ENCODE measurements at places on chromosomes 1 and 21. TPM values are rescaled to one million over a fixed set of nuclear protein-coding genes. Genes with fewer than 3 reads are reported as not detected.

CD5L gene
- not detected for total RNA-seq

MCOLN3 gene
- 10.8 TPM for total RNA-seq

AMY2B gene
- 50.1 TPM for total RNA-seq

- DNase-seq, result no peak
Observed at GRCh38 chr1:116112388-116113140, 1.4 kb downstream of the MAB21L3 start.

- DNase-seq, result no peak
Observed at GRCh38 chr1:27368869-27369582, 2.3 kb upstream of the MAP3K6 start.

CD160 gene
- total RNA-seq, result not detected

GRCh38 chr1:40708750-40709099, 17.2 kb downstream of the NFYC start:
- no peak for DNase-seq

DNA sequence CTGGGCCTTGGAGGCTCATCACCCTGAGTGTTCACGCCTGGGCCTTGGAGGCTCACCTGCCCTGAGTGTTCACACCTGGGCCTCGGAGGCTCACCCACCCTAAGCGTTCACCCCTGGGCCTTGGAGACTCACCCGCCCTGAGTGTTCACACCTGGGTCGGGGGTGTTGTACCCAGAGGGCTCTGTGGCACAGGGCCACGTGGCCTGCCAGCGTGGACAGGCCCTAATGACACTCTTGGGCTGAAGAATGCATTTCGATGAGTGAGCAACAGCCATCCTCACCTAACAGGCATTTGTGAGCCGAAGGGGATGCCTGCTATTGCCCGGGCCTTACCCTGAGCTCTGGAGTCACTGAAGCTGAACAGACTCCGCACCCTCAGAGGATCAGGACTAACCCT, 17.5 kb downstream of the SLC19A1 start:
- peak; percentile 46 for DNase-seq

GRCh38 chr1:152824964-152825363, 2.3 kb upstream of the LCE1A start:
- no peak for DNase-seq

DNA sequence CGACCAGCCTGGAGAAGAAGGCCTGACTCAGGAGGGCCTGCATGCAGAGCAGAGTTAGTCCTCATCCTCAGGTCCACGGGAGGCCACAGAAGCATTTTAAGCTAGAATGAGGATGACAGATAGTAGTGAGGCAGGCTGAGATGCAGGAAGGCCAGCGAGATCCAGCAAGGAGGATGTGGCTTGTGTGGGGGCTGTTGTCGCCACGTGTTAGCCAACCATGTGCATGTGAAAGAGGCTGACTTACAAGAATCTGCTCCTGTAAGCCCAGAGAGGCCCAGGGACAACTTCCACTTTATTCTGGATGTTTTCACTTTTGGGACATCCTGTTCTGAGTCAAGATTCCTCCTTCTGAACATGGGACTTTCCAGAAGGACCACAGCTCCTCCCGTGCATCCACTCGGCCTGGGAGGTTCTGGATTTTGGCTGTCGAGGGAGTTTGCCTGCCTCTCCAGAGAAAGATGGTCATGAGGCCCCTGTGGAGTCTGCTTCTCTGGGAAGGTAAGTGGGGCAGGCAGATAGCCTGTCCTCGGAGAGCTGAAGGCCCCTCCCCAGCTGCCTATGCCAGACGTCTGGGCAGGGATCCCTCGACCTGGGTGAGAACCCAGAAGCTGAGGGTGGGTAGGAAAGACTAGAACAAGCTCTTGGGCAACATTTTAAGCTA, at the start of gene SLAMF8:
SLAMF8 (plus strand) TSS at position 433 of the 661 bp plus-strand sequence; CDS start at position 459, 26 bp downstream.
- no peak for DNase-seq

GRCh38 chr1:215992620-215993019, 425.5 kb downstream of the KCTD3 start:
- no peak for DNase-seq

DNA sequence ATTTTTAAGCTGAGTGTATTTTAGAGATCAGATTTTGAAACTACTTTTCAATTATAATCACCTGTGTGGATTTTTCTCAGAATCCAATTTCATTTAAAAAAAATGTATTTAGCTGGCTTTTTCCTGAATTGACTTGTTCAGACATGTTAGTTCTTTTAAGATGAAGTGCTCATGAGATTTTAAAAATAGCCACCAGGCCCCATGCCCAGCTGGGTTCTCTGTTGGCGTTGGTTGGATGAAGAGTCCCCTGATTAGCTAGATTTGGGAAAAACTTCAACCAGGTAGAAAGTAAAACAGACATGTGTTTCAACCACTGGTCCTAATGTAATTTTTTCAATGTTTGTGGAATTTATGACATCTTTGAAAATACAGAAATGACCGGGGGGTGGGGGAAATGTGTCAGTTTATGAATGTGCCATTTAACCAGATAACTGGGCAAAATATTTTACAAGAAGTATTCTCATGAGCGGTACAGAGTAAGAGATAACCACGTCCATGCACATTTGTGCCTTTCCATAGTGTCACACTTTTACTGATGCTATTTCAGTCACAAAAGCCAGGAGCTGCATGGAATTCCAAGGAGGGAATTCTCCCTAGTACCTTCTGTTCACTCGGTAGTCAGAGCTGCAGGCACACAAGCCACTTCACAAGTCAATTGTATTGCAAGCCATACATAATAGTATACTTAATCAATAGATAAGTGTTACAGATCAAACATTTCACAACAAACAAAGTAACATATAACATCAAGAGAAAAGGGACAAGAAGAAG, 51.1 kb downstream of the KCNK1 start:
- DNase-seq, result no peak

GRCh38 chr1:165456861-165457260, 11.9 kb upstream of the RXRG start:
- no peak for DNase-seq

DCST1 gene
- total RNA-seq, result not detected

COL9A2 gene
- total RNA-seq, result 1.1 TPM

SFT2D2 gene
- 43.2 TPM for total RNA-seq

UCK2 gene
- 15.3 TPM for total RNA-seq

- no peak for DNase-seq
Observed at GRCh38 chr21:23475281-23476219, 2131.7 kb downstream of the MRPL39 start.

GRCh38 chr1:227541796-227542152, 21.6 kb upstream of the ZNF678 start:
- peak; percentile 68 for DNase-seq

DNA sequence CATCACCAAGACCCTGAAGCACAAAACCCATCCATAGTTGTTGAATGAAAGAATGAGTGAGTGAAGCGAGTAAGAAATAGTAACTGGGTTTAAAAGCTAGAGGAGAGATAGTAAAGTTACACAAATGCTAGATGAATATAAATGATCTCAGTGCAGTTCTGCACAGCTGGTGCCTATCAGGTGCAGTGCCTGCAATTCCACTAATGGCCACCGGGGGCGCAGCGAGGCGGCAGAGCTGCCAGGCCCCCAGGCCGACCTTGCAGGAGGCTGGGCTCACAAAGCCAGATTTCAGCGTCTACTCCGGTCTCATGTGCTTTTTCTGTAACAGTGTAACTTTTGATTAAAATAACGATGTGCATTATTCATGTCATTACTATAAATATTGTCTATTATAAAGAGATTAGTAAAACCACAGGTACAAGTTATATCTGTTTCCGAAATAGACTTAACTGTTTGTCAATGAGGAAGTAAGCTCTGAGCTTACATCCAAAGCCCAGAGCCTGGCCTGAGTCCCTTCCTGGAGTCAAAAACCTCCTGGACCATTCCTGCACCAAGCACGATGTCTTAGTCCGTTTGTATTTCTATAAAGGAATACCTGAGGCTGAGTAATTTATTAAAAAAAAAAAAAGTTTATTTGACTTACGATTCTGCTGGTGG, 477.6 kb downstream of the NPHP4 start:
- DNase-seq, result no peak

GRCh38 chr1:11704691-11705475, 13.4 kb downstream of the DRAXIN start:
- no peak for DNase-seq

PACC1 gene
- total RNA-seq, result 1.6 TPM

GRCh38 chr21:42220138-42220701, 1.3 kb downstream of the ABCG1 start:
- peak; percentile 89 for DNase-seq
